ENCODE measurements at places on chromosomes 6 and 20. TPM values are rescaled to one million over a fixed set of nuclear protein-coding genes. Genes with fewer than 3 reads are reported as not detected.

Gene ECT2L
- not detected for total RNA-seq

Gene GPLD1
- total RNA-seq = under 0.01 TPM

Gene ELOVL2
- not detected for total RNA-seq

Gene TMEM200A
- total RNA-seq = 3.0 TPM

Gene RFX6
- not detected for total RNA-seq

Gene CST1
- 6.2 TPM for total RNA-seq

Gene UNC93A
- total RNA-seq = not detected

Gene SOX18
- 24.4 TPM for total RNA-seq

Gene ZC3H12D
- not detected for total RNA-seq

Gene AKAP12
- 340 TPM for total RNA-seq

Gene FAM83B
- not detected for total RNA-seq

Gene IYD
- under 0.01 TPM for total RNA-seq

Gene GJA1
- total RNA-seq = 663 TPM

Gene NFKBIL1
- total RNA-seq = 26.9 TPM

Gene HSPA1L
- 0.76 TPM for total RNA-seq

Gene ZBTB46
- total RNA-seq = 4.9 TPM

Gene FAM184A
- total RNA-seq = under 0.01 TPM
